Frontal cortex (tissue), 4 donors: ENCODE measurements at places on chromosomes 5 and 9.

- no peak for DNase-seq
Observed at GRCh38 chr9:107841076-107841475, 351.5 kb upstream of the KLF4 start.

DNA sequence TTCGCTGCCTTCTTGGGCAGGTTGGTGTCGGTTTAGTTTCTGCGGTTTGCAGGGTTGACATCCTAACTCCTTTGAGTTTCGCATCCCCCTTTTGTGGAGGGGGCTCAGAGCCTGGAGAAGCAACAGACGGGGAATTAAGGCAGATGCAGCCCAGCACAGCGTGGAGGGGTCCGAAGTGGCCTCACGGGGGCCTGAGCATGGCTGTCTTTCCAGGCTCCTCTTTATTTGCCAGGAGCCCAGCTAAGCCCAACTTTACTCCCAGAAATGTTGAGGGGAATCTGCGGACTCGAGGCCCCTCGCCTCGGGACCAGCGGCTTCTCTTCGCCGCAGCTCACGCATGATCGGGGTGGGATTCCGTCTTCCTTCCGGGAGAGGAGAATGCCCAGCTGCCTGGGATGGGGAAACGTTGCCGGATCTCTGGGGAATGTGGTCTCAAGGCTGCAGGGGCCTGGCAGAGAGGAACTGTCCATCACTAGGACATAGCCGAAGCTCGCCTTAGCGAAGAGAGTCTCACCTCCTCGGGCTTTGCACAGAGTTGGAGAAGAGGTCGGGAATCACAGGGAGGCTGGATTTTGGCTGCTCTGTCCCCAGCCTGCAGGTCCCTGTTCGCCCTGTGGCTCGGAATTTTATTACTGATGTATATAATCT is 1.3 kb downstream of the RAI14 start:
- DNase-seq: peak; percentile 14

GRCh38 chr9:131915181-131915580 is 164.5 kb downstream of the MED27 start:
- no peak for DNase-seq

DNA sequence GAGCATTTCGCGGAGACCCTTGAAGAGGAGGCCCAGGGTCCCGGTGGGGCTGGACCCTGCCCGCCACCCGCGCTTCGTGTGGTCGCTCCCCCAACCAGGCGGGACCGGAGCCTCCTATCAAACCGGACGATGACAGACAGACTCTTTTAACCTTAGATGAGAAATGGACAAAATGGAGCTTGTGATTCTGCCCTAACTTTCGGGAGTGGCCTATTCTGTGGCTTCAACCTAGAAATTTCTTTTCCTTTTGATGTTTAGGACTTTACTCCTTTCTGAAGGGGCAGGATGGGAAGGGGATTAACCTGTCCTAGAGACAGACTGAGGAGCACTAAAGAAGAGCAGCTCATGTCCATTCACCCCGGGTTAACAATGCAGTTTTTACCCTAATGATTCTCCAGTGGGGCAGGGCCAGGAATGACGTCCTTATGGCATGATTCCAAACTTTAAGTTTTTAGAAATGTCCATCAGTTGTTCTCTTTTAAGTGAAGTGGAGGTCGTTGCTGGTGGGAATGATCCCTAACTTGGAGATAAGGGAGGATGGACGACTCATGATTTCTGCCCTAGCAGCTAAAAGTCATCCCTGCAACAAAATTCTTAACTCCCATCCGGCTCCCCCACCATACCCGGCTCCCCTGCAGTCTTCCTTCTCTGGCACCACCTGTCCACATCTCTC is 1.0 kb downstream of the NIPSNAP3A start:
- no peak for DNase-seq

- DNase-seq: no peak
Observed at GRCh38 chr5:171702135-171702770, 83.4 kb upstream of the SMIM23 start.

GRCh38 chr5:160837211-160837610 is 14.8 kb downstream of the ATP10B start:
- DNase-seq: no peak

GRCh38 chr5:40841068-40841805 is at the start of gene CARD6:
Gene CARD6 (plus strand): TSS chr5:40841367. CDS start chr5:40841383, 16 bp downstream.
- DNase-seq: no peak
